CD4-positive, alpha-beta memory T cell (primary cell): ENCODE measurements at places on chromosomes 4 and X.

DNA sequence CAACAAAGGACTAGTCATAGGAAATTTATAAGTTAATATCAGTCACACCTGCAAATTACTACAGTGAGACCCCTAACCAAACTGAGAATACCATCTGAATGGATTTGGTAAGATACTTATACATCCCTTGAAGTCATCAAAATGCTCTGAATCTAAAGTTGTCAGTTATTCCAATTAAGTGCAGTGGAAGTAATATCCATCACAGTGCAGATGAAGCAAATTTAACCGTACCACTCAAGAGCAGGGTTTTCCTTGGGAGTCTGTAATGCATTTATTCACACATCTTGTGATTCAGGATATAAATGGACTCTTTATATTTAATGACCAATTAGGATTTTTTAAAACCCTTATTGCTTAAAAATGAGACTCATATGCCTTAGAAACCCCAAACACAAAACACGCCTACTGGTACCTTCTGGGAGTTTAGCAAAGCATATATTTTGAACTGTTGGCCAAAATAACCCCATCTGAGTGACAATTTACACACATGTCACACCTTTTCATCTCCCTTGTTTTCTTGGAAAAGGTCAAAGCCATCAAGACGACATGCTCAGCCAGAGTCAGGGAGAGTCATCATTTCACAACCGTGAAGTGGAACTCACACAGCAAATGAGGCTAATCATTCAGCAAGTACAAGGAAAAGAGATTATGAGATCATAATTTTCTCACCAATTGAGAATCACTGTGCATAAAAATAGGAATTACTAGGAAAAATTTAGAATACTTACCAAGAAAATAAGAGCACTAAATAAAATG is 303.7 kb downstream of the HNRNPD start:
- no peak overlapping the region for H3K4me3 ChIP-seq
- H3K27ac ChIP-seq, result no peak overlapping the region
- DNase-seq, result no peak
- no peaks in the 10 kb centered on the region for H3K4me1 ChIP-seq

GRCh38 chrX:141314441-141314840 is 72.1 kb upstream of the SPANXC start:
- no peak for DNase-seq
- H3K27ac ChIP-seq, result no peak overlapping the region
- H3K27me3 ChIP-seq, result no peaks in the 10 kb centered on the region
- no peak overlapping the region for H3K4me3 ChIP-seq
- no peaks in the 10 kb centered on the region for H3K36me3 ChIP-seq
- no peaks in the 10 kb centered on the region for H3K4me1 ChIP-seq

DNA sequence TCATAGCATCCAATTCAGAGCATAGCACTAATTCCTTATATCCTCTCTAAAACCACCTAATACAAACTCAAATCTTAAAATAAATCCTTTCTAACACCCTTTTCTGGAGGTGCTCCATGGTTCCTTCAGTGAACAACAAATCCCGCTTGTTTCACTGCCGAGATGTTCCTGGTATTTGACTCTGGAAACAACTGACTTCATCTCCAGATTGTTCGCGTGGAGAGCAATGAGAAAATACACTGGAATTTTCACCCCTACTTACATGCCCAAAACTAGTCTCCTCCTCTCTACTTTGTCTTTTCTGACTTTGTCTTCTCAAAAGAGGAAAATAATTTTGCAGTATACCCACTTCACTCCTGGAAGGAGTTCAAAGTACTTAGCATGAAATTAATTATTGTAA is 129.0 kb downstream of the PLS3 start:
- no peak overlapping the region for H3K27ac ChIP-seq
- no peak overlapping the region for H3K4me3 ChIP-seq
- DNase-seq, result no peak
- no peaks in the 10 kb centered on the region for H3K27me3 ChIP-seq
- H3K4me1 ChIP-seq, result no peaks in the 10 kb centered on the region

- peaks cover 5% of the 10 kb centered on the region for H3K36me3 ChIP-seq
- no peak overlapping the region for H3K4me3 ChIP-seq
- H3K27me3 ChIP-seq, result no peaks in the 10 kb centered on the region
- DNase-seq, result no peak
These were observed 9.8 kb downstream of the DGKQ start for GRCh38 chr4:963276-964225.

DNA sequence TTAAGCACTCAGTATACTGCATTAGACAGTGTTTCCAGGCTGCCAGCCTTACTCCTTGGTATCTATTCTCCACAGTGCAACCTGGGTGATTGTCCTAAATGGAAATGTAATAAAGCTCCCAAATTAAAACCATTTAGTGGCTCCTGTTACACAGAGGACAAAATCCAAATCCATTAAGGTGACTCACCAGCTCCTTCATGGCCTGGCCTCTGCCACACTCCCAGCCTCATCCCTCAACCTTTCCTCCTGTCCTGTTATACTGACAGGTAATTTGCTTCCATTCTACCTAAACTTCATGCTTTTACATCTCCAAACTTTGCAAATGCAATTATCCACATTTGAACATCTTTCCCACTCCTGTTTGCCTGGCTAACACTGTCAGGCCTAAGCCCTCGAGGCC is 140.3 kb downstream of the INPP4B start:
- no peak for DNase-seq
- peaks cover 79% of the 10 kb centered on the region for H3K4me1 ChIP-seq
- H3K27ac ChIP-seq, result no peak overlapping the region
- H3K4me3 ChIP-seq, result peak overlapping the region; percentile 15

DNA sequence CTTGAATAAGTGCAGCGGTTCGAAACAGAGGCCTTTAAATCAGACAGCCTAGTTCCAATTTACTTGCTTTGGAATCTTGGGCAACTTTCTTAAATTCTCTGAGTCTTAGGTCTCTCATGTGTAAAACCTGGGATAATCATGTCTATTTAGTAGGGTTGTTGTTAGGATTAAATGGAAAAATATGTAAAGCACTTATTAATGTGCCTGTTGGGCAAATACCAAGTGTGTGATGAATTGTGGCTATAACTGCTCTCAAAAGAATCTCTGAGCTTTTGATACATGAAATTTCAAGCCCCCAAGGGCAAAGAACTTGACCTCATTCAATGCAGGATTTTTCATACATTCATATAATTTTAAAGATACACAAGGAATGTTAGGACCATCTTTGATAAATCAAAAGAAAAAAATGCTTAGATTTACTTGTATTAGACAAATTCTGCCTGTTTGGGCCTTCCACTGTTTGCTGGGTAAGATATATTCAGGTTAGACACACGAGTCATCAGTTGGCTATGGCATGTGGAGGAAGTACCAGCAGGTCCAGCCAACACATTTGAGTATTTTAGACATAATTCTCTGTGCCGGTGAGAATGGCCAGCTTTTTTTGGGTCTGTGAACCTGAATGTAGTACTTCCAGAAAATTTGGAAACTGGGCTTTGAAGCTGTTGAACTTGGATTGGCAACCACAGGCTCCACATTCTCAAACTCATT is 241.4 kb upstream of the CNKSR2 start:
- no peak overlapping the region for H3K4me3 ChIP-seq
- no peak for DNase-seq
- no peaks in the 10 kb centered on the region for H3K36me3 ChIP-seq
- no peaks in the 10 kb centered on the region for H3K4me1 ChIP-seq

GRCh38 chrX:46247456-46247855 is 297.8 kb downstream of the ZNF674 start:
- H3K27ac ChIP-seq, result no peak overlapping the region
- H3K27me3 ChIP-seq, result no peaks in the 10 kb centered on the region
- DNase-seq, result no peak

- no peak overlapping the region for H3K27ac ChIP-seq
- H3K4me3 ChIP-seq, result no peak overlapping the region
- no peaks in the 10 kb centered on the region for H3K27me3 ChIP-seq
- no peaks in the 10 kb centered on the region for H3K4me1 ChIP-seq
These were observed 104.1 kb downstream of the COX7B2 start for GRCh38 chr4:46804781-46805413.

GRCh38 chr4:91751961-91752360 is 551.8 kb upstream of the GRID2 start:
- H3K27me3 ChIP-seq, result no peaks in the 10 kb centered on the region
- DNase-seq, result no peak
- no peaks in the 10 kb centered on the region for H3K4me1 ChIP-seq
- H3K4me3 ChIP-seq, result no peak overlapping the region

- H3K4me1 ChIP-seq, result peaks cover 82% of the 10 kb centered on the region
- peak; percentile 74 for DNase-seq
- H3K27me3 ChIP-seq, result no peaks in the 10 kb centered on the region
- no peaks in the 10 kb centered on the region for H3K36me3 ChIP-seq
- peak overlapping the region; percentile 61 for H3K27ac ChIP-seq
These were observed 54.8 kb downstream of the CASP6 start for GRCh38 chr4:109648266-109648996.

DNA sequence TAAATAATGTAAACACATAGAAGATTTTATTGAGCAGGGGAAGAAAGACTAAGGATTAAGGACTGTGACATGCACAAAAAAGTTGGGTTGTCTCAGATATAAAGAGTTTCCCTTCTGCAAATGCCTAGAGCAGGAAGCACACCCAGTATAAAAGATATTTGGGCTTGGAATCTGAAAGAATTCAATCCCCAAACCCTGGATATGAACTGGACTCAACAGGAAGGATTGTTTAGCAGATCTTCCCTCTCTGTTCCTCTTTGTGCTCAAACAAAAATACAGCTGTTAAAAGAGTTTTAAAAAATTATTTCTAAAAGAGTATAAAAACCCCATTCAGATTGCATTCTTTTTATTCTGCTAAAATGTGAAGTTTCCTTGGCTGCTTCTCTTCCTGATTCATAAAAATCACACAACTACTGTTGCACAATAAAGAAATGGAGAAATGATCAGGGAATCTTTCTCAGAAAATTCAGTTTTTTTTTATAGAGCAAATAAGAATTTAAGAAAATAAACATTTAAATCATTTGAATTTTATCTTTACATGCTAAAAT is 71.4 kb downstream of the PDLIM5 start:
- no peaks in the 10 kb centered on the region for H3K4me1 ChIP-seq
- H3K4me3 ChIP-seq, result no peak overlapping the region
- no peak overlapping the region for H3K27ac ChIP-seq
- H3K36me3 ChIP-seq, result no peaks in the 10 kb centered on the region
- H3K27me3 ChIP-seq, result no peaks in the 10 kb centered on the region

- no peak for DNase-seq
- no peaks in the 10 kb centered on the region for H3K27me3 ChIP-seq
- peaks cover 39% of the 10 kb centered on the region for H3K4me1 ChIP-seq
- H3K36me3 ChIP-seq, result no peaks in the 10 kb centered on the region
- peak overlapping the region; percentile 95 for H3K27ac ChIP-seq
These were observed 1.7 kb downstream of the NELFA start for GRCh38 chr4:2006956-2007653.

DNA sequence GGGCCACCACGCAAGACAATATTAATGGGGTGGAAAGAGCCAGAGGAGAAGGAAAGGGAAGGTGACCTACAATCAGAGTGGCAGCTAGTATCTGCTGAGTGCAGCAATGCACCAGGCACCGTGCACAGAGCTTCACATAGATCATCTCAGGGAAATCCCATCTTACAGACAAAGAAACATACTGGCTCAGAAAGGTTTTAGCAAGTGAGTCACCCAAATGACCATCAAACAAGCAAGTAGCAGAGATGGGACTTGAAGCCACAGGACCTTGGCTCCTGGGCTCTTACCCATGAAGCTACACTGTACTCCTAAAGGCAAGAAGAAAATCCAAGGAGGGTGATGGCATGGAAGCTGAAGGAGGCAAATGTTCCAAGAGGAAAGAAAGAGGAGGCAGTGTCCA is 6.8 kb downstream of the ANXA5 start:
- H3K27ac ChIP-seq, result no peak overlapping the region
- H3K36me3 ChIP-seq, result peaks cover 13% of the 10 kb centered on the region
- no peaks in the 10 kb centered on the region for H3K27me3 ChIP-seq
- no peak overlapping the region for H3K4me3 ChIP-seq
- DNase-seq, result no peak

DNA sequence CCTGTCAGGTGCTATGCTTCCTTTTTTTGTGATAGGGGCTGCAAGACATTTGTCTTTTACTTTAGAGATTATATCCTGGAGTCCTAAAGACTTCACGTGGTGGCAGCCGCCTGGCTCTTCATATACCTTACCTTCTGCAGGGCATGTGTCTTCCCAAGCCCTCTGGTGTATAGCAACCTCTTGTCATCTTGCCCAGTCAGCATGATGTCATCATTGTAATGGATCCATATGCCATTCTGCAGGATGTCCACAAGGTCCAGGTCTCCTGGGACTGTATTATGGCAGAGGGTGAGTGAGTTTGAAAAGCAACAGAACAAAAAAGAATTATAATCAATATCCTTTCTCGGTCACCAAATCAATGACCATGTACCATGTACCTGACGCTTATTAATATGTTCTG is 82.2 kb upstream of the SCOC start:
- H3K4me1 ChIP-seq, result no peaks in the 10 kb centered on the region
- no peak overlapping the region for H3K27ac ChIP-seq
- DNase-seq, result no peak

DNA sequence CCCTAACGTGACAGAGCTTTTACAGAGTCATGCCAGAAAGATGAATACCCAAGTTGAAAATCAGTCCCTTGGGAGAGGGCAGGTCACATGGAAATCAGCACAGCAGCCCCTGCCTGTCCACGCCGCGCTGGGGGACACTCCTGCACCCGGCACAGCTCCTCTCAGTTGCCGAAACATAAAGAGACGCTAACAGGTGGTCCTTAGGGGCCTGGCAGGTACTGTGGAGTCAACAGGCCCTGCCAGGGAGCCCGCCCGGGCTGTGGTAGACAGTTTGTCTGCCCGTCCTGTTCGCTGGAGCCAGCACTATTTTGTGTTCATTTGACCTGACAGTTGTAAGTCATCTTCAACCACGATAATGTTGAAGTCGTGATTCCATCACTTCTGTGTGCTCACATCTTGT is 30.5 kb downstream of the NELFA start:
- no peaks in the 10 kb centered on the region for H3K4me1 ChIP-seq
- H3K27me3 ChIP-seq, result no peaks in the 10 kb centered on the region
- H3K4me3 ChIP-seq, result no peak overlapping the region
- DNase-seq, result no peak
- H3K27ac ChIP-seq, result no peak overlapping the region

DNA sequence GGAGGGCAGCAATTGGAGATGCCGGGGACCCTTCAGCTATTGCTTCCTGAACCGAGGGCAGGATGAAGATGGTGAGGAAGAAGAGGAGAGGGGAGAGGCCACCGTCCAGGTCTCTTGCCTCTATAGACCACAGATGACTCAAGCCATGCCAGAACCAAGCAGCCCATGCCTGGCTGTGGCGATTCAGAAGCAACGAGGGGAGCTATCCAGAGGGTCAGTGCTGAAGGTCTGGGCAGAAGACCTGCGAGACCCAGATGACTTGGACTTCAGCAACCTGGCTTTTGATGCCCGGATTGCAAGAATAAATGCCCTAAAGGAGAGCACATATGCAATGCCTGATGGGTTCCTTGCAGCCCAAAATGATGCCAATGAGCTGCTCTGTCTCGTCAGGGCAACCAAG is 70.2 kb upstream of the PRPS2 start:
- no peaks in the 10 kb centered on the region for H3K4me1 ChIP-seq
- no peaks in the 10 kb centered on the region for H3K36me3 ChIP-seq
- H3K4me3 ChIP-seq, result no peak overlapping the region
